Cerebellar nuclear complex (tissue), 1 donor: ENCODE measurements at places on chromosomes 7 and 10.

GRCh38 chr10:98270786-98271185 is 2.8 kb upstream of the LOXL4 start:
- no peak for DNase-seq

GRCh38 chr10:70906031-70906783 is 17.8 kb upstream of the PCBD1 start:
- DNase-seq = no peak

GRCh38 chr10:131496351-131497052 is 185.0 kb upstream of the TCERG1L start:
- DNase-seq = no peak

- DNase-seq = no peak
These were observed 114.6 kb downstream of the ARL4A start for GRCh38 chr7:12802070-12802469.

- DNase-seq = no peak
These were observed 919.8 kb upstream of the C7orf33 start for GRCh38 chr7:147670759-147671158.

DNA sequence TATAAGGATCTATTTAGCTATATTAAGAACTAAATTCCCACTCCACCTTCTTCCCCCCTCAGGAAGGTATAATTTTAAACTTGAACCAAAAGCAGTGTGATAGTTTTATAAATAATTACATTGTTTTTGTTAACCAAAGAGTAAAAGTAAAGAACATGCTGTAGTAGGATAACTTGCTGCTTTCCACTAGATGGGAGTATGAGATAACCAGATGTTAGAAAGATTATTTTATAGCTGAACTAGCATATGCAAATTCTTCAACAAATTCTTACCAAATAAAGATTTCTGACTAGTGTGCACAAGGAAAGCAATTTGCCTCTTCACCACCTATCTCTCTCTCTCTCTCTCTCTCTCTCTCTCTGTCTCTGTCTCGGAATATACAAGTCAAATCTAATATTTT is 31.8 kb downstream of the TES start:
- no peak for DNase-seq

DNA sequence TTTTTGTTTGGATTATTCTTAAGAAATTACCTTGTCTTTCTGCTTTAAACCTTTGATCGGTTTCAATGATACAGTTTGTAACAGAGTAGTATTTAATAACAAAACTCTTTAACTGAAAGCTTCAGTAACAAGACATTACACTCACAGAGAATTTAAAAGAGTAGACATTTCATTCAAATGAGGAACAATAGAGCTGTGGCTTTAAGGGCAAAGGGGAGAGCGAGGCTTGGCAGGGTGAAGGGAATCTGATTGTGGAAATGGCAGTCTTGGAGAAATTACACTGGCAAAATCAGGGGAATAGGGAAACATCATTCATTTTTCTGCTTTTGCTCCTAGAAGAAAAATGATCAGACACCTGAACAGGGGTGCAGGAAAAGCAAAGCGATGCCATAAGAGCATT is 5.1 kb upstream of the HIPK2 start:
- no peak for DNase-seq

- no peak for DNase-seq
These were observed 395.3 kb downstream of the PTPRN2 start for GRCh38 chr7:158192184-158192835.

GRCh38 chr7:86942995-86943394 is 116.5 kb downstream of the ELAPOR2 start:
- no peak for DNase-seq

- DNase-seq = no peak
These were observed 62.4 kb downstream of the FAM13C start for GRCh38 chr10:59299933-59300332.

DNA sequence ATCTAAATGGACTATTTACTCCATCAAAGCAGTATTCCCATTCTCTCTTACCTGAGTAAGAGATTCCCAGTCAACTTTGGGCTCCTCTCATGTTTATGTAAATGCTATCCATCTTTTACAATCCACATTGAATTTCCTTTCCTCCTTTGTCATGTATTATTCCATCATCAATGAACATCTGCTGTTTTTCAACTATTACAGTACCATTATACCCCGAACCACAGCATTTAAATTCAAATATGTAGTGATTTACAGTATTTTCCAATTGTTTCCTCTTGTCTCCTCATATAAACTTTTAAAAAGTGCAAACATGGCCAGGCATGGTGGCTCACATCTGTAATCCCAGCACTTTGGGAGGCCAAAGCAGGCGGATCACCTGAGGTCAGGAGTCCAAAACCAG is 20.3 kb downstream of the PCLO start:
- no peak for DNase-seq

- DNase-seq = no peak
These were observed 141.9 kb downstream of the CACNB2 start for GRCh38 chr10:18282094-18282493.

- no peak for DNase-seq
These were observed 36.2 kb downstream of the TBATA start for GRCh38 chr10:70748801-70749573.

DNA sequence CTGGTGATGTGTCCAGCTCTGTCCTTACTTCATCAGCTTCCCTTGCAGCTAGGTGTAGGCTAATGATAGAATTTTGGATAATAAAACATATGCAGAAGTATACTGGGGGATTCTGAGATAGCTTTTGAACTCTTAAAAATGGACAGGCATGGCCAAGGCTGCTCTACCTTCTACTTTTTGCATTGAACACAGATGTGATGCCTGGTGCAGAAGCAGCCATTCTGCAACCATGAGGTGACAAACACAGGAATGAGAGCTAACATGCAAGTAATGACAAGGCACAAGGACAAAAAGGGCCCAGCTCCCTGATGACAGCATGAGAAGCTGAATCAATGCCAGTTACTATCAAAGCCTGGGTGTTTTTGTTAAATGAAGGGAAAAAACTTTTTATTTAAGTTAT is 686.5 kb upstream of the AUTS2 start:
- no peak for DNase-seq

DNA sequence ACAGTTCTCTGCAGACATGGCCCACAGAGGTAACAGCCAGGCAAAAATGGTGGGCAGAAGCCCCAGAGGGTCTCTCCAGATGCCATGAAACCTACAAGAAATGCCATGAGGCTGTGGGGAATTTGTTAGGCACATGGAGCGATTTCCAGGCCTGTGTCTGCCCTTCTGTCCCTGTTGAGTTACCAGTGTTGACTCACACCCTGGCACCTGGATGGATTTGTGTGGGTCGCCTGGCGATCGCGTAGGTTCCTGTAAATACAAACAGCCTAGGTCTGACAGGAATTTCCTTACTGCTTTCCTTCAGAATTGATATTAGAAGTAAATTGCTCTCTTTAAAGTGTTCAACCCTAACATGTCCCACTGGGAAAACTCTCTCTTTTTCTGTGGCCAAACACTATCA is 164.9 kb upstream of the EEPD1 start:
- no peak for DNase-seq

DNA sequence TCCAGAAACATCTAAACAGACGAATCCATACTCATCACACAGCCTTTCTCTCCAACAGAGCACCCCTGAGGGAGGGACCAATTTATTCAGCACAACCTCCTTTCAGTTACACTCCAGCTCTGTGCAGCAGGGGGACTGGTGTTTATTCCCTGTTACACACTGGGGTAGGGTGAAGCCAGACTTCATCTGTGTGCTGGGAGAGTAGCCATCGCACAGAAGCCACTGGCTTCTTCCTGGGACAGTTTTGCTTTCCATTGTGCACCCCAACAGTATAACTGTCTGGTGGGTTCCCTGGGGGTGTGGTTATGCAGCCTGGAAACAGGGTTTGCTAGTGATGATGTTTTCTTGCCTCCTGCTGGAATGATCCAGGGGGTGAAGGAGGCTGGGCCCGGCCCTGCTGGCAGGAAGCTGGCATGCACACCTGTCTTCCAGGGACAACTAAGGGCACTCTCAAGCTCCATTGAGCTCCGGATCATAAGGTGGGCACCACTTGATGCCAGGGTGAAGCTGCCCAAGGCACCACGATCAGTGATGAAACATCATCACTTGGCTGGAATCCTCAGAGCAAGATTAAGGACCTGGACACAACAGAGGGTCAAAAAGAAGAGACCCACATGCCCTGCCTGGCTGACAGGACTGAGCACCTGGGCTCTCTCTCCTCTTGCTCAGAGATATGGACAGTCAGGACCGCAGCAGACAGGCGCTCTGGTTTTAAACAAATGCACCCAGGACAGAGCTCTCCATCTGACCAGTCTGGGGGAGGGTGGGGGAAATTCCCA is 293.2 kb downstream of the GRID1 start:
- no peak for DNase-seq

GRCh38 chr10:74055383-74056049 is 57.6 kb downstream of the VCL start:
- DNase-seq = no peak

DNA sequence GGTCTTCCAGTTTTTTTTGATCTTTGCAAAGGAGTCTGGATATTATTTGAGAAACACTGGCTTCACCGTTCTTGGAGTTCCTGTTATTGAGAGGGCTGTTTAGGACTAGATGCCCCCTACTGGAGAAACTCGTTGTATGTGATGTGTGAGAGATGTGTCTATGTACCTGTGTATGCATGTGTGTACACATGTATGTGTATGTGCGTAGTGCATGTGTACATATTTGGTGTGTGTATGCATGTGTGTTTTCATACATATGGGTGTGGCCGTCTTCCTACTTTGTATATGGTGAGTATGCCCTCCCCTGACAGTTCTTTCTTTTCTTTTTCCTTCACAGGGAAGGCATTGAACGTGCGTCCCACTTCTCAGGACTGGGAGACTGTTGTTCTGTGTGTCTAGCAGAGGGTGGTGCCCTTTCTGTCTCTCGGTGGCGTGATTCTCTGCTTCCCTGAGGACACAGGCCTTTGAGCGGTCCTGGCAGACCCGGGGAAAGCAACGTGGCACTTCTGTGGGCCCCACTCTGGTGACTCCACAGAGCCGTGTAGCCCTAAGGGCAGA is 3.0 kb upstream of the CALHM3 start:
- DNase-seq = no peak

GRCh38 chr7:73909051-73909941 is 48.3 kb downstream of the TMEM270 start:
- DNase-seq = no peak

- DNase-seq = no peak
These were observed 753.8 kb downstream of the GRID1 start for GRCh38 chr10:85612833-85613232.

DNA sequence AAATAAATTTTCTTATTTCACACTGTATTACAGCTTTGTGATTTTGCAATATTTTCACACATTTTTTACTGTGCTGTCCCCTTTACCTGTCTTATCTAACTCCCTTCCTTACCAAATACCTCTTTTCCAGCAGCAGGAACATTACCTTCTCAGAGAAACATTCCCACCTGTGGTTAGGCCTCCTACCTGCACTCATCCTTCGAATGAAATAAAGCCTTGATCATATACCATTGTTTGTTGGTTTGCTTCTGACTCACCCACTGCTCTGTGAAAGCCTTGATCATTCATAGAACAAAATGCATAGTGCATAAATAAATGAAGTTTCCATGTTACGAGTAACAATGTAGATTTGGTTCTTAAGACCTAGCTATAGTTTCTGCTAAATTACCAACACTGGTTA is 256.3 kb downstream of the ARL4A start:
- no peak for DNase-seq
